ENCODE measurements at places on chromosomes 7 and 10.

GRCh38 chr10:126880926-126881325 is 24.3 kb upstream of the DOCK1 start:
- H3K4me1 ChIP-seq: no peaks in the 10 kb centered on the region
- no peak overlapping the region for H3K27ac ChIP-seq
- no peaks in the 10 kb centered on the region for H3K36me3 ChIP-seq
- DNase-seq: no peak
- no peaks in the 10 kb centered on the region for H3K27me3 ChIP-seq

DNA sequence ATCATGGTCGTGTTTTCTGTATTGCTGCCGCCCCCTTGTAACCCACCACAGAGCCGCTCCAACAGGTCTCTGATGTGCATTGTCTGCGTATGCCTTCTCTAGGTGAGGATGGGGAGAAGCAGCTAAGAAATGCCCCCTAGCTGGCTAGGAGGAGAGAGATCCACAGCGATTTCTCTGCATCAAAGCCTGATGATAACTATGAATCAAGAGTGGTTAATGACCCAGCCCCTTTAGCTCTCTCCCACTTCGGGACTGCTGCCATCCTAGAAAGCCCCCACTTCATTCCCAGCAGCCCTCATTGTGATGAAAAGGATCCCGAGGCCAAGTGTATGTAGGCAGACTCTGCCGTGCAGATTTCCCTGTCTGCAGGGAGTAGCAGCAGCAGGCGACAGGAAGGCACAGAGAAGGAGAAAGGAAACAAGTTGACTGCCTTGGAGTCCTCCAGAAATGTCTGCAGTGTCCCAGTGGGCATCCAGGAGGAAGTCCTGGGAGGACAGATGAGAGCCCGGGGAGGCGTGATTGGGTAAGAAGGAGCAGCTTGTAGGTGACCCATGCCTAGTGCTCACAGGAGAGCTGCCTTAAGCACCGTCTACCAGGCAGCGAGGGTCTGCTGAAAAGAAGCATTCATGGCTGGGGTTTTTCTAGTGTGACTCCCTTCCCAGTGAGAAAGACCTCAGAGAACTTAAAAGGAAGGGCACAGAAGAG is 2.9 kb downstream of the PLXNA4 start:
- H3K27ac ChIP-seq: no peak overlapping the region
- H3K4me3 ChIP-seq: no peak overlapping the region

GRCh38 chr10:112141292-112141691 is 42.3 kb downstream of the GPAM start:
- DNase-seq: no peak
- no peak overlapping the region for H3K4me3 ChIP-seq
- H3K27me3 ChIP-seq: no peaks in the 10 kb centered on the region

DNA sequence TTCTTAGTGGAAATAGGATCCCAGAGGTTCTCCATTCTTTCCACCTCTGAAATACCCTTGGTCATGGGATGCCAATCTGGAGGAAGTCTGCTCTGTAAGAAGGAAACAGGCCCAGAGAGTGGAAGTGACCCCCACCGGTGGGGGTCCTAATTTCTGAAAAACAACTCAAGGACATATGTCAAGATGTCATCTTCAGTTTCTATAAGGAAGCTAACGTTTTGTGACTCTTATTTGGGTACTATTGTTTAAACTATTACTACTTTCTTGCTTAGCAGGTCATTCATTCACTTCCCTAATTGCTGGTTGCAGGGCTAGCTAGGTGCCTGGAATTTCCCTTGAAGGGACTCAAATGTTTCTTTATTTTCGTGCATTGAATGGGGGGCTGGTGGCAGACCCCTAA is 1.9 kb upstream of the ZNF775 start:
- peaks cover 34% of the 10 kb centered on the region for H3K36me3 ChIP-seq
- no peak for DNase-seq
- no peak overlapping the region for H3K4me3 ChIP-seq
- H3K4me1 ChIP-seq: peaks cover 33% of the 10 kb centered on the region
- no peaks in the 10 kb centered on the region for H3K27me3 ChIP-seq

GRCh38 chr10:105207476-105207995 is 566.4 kb downstream of the SORCS3 start:
- no peak overlapping the region for H3K4me3 ChIP-seq
- H3K27me3 ChIP-seq: no peaks in the 10 kb centered on the region
- DNase-seq: no peak
- no peak overlapping the region for H3K27ac ChIP-seq
- H3K36me3 ChIP-seq: no peaks in the 10 kb centered on the region
